Myocyte (in vitro differentiated cells): ENCODE measurements at places on chromosomes 5 and 9. TPM values are rescaled to one million over a fixed set of nuclear protein-coding genes. Genes with fewer than 3 reads are reported as not detected.

SAXO1 gene
- total RNA-seq: 0.57 TPM in 1 of 2 replicates, not detected in the other

DNA sequence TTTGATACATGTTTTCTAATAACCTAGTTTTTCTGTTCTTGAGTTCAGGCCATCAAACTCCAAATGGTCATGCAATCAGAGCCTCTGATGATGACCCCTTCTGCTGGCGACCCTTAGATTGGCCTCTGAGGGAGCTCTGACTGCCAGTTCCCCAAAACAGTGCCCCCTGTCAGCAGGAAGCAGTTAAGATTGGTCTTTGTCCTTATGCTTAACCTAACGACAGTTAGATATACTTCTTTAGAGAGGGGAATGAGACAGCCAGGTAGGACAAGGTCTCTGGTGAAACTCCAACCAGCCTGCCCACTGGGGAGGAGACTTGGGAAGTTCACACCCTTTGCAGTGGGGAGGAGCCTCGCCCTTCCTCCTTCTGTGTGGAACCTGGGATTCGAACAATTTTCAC is 390.4 kb upstream of the KIF2A start:
- no peak for DNase-seq

ADGRV1 gene
- 3.9 and 4.4 TPM in 2 replicates for total RNA-seq

DNA sequence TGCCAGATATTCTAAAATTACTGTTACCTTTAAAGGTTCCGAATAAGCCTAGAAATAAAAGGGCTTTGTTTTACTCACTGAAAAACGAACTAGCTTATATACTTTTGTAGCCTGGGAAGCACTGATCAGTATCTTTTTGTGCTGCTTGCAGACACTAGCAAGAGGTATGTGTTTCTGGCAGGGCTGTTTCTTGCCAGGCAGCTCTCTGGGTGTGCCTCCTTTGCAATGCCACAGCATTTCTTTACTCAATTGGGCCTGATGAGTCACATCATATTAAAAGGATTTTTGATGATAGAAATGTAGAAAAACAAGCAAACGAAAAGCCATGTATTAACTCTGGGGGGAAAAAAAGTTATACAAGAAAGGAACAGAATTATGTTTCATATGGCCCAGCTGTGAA is 35.6 kb downstream of the CD180 start:
- peak; percentile 74 for DNase-seq
